ENCODE measurements at places on chromosomes 2 and 18.

GRCh38 chr2:56806924-56807323, 623.1 kb downstream of the CCDC85A start:
- no peak for DNase-seq

DNA sequence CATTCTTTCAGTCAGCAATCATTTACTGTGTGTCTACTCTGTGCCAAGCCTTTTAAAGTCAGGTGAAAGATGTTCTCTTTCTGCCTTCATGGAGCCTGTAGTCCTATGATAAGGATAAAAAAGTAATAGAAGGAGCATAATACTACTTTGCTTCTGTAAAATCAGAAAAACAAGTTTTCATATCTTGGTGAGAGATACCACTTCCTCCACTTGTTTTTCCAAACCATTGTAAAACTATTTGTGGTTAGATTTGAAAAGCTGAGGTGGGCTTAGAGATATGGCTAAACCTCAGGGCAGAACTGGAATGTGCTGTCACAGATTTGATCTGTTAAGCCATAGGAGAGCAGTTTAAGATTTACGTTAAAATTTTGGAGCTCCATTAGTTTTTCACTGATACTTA, 104.7 kb upstream of the FAM117B start:
- DNase-seq: peak; percentile 46

DNA sequence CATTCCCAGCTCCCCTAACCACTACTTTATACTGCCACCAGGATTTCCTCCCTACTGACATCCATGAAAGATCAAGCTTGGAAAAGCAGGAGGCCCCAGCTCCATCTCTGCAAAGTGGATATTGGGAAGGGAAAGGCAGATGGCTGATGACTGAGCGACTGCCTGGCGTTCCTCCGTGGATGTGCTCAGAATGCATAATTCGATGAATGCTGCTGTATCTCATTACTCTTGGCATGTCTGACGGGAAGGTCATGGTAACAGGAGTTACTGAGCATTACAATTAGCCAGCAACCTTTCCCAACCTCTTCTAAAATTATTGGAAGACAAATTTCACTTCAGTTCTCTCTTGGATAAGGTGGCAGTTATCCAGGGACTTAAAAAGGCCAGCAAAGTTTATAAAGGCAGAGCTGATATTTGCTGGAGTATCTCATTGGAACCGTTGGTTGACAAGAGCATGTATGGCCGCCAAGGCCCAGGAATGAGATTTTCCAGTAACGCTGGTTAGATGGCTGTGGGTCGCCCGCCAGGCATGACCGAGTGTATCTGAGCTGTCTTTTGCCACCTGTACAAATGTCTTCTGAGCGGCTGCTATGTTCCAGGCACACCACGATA, 34.5 kb downstream of the KCNE4 start:
- DNase-seq: no peak

- peak; percentile 68 for DNase-seq
Measured at GRCh38 chr2:88874063-88874657, 182.7 kb downstream of the RPIA start.

DNA sequence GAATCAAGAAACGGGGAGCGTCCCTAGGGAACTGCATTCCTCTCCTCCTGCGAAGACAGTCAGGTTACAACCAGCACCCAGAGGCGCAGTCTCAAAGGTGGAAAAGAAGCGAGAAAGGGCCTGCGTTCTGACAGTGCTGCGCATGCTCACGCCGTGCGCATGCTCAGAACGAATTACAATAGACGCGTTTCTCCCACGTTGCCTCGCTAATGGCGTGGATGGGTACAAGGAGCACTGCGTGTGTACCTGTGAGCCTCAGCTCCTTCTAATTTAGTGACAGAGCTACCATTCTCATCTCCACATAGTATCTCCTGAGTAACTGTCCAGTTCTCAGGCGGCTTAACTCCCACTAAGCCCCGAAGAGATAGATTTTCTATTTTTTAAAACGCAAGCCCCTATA, 448.8 kb downstream of the TXNL1 start:
- no peak for DNase-seq

- DNase-seq: no peak
Measured at GRCh38 chr2:22944143-22944542, 440.8 kb upstream of the KLHL29 start.

- no peak for DNase-seq
Measured at GRCh38 chr2:159513745-159514144, 102.6 kb downstream of the BAZ2B start.

DNA sequence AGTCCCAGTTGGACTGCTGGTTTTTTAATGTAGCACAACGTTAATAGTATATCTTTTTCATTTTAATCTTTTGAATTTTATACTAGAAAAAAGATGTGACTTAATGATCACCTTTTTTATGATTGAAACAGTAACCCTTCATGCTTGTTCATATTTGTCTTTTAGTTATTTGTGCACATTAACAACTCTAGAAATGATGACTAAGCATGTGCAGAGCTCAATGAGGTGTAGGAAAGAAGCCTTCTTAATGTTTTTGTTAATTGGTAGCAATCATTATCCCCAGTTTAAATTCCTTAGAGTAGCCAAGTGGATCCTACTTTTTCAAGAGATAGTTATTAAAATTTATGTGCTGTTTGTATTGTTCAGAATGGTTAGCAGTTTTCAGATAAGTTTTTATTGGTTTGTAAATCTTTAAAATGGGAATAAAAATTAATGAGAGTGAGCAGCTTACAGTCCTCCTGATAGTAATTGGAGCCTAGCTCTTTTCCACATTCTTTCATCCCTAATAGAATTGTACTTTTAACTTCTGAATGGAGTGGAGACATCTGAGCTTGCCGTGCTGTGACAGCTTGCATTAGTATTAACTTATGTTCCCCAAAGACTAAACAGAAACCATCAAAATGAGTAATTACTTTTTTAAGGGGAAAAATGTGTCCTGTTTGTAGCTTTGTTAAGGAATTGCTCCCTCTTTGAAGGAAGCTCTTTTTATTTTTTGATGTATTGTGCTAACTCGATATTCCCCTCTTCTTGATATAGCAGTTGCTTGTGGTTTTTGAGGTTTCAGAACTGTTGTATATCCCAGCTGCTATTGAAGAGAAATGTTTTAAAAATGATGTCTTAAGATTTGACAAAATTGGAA, 17.3 kb downstream of the PIK3C3 start:
- DNase-seq: no peak

- no peak for DNase-seq
Measured at GRCh38 chr2:6747433-6747832, 118.3 kb downstream of the CMPK2 start.

DNA sequence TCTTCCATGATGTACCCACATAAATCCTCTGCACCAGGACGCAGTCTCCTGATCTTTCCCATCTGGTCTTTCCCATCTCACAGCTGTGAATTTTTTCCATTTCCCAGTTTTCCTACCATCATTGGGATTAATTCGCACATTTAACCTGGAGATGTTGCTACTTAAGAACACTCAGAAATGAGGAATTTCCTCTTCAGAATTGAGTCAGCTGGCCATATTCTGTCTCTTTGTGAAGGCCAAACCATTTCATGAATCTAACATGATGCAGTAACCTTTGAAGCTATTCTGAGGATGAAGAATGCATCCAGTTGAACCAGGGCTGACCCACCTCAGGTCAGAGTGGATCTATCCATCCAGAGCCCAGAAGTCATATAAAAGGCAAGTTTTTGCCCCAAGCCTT, 326.8 kb downstream of the SETBP1 start:
- no peak for DNase-seq

- no peak for DNase-seq
Measured at GRCh38 chr2:187167491-187167890, 280.6 kb downstream of the CALCRL start.

GRCh38 chr2:217691516-217691915, 311.3 kb downstream of the TNS1 start:
- no peak for DNase-seq

DNA sequence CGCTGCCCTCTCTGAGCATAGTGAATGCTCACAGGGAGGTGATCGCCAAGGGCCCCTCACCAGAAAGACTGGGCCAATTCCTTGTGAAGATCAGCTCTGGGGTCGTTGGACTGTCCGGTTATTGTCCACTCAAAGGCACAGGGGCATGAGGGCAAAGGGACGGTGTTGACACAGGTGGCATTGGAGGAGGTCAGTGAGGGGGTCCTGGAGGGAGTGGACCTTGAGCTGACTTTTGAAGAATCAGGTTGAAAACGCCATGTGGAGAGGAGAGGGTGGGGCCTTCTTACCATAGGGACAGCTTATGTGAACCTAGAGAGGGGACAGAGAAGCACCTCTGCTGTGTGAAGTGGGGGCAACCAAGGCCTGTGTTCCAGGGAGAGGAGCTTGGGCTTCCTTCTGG, 131.5 kb downstream of the TFCP2L1 start:
- DNase-seq: no peak

DNA sequence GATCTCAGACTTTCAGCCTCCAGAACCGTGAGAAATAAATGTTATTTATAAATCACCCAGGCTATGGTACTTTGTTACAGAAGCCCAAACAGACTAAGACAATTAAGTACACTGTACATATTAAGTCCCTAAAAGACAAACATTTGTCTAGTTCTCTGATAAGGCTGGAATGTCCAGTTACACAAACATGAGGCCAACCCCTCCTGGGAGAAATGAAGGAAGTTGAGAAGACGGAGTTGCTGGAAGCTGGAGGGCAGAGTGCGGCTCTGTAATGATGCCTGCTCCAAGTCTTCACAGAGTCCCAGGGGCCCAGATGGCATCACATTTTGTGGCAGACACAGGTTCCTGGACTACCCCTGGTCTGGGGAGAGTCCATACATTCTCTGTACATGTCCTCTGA, 79.2 kb upstream of the ST8SIA3 start:
- DNase-seq: no peak

GRCh38 chr2:55309446-55309845, 40.4 kb upstream of the MTIF2 start:
- DNase-seq: no peak

GRCh38 chr2:8378016-8378810, 303.6 kb upstream of the ID2 start:
- no peak for DNase-seq

DNA sequence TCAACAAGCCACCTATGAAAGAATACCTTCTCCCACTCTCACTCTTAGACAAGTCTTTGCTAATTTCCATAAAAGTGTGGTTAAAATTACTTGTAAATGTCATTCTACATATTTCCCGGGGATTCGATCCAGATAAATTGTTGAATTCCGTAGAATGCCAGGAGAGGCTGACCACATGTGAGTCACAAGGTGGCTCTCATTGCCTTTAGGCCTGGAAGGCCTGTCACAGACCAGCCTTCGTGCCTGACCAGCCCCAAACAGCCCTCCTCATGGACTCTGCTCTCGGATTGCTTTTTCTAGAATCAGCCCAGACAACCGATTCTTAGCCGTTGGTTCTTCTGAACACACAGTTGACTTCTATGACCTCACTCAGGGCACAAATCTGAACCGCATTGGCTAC, 86.0 kb downstream of the RTN4 start:
- no peak for DNase-seq

- no peak for DNase-seq
Measured at GRCh38 chr2:232543491-232543890, 4.0 kb downstream of the CHRNG start.

GRCh38 chr2:237712477-237713377, 85.3 kb downstream of the LRRFIP1 start:
- no peak for DNase-seq

DNA sequence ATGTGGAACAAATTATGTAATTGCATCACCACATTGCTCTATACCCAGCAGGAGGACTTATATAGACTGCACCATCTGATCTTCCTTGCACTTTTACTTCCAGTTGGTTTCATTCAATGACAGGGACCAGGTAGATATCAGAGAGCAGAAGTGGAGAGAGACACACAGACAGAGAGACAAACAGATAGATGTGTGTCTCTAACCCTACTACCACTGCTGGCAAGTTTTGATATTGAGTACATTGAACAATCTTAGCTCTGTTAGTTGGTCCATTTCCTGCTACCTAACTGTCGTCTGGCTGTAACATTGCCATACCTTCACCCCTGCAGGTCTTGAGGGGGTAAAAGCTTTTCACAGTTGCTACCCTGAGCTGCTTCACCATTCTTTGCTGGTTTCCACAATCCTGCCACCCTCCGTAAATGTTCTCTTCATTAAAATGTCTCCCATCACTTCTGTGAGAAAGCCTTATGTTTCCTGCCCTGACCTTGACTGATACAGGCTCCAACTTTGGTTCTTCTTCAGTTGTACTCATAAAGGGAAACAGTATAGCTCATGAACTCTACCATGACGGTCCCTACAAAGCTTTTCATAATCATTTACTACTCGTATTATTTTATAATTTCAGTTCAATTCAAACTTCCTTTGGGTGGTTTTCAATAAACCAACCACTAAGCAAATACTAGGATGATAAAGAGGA, 62.3 kb upstream of the ITGA4 start:
- peak; percentile 20 for DNase-seq

GRCh38 chr18:48844271-48844670, 106.5 kb downstream of the SMAD7 start:
- no peak for DNase-seq

- DNase-seq: no peak
Measured at GRCh38 chr2:23904215-23904614, 22.7 kb downstream of the ATAD2B start.

GRCh38 chr2:173432049-173432754, 77.5 kb downstream of the CDCA7 start:
- DNase-seq: peak; percentile 56

- DNase-seq: no peak
Measured at GRCh38 chr2:112605926-112606325, 21.5 kb downstream of the CHCHD5 start.

GRCh38 chr18:51522338-51522737, 324.9 kb upstream of the MEX3C start:
- DNase-seq: no peak

- peak; percentile 78 for DNase-seq
Measured at GRCh38 chr2:96951125-96951654, 35.2 kb downstream of the FAM178B start.

GRCh38 chr2:7004636-7005035, 87.4 kb downstream of the RNF144A start:
- peak; percentile 82 for DNase-seq

DNA sequence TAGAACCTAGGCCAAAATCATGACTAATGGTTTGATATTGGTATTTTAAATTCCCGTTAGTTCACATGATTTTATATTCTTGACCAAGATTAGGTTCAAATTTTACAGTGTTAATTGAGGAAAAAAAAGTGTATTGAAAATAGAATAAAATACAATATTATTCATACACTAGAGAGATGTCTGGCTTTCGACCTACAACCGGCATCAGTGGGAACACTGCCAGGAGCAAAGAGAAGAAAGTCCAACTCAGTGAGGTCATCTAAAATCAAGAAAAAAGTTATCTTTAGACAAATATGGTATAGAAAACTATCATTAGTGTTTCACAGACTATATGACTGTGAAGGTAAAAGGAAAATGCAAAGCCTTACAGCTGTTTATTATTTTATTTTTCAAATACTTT, 81.5 kb downstream of the PIGN start:
- DNase-seq: no peak

GRCh38 chr18:3995476-3996102, 459.5 kb downstream of the DLGAP1 start:
- peak; percentile 92 for DNase-seq
